ENCODE measurements at places on chromosomes 12 and 14. TPM values are rescaled to one million over a fixed set of nuclear protein-coding genes. Genes with fewer than 3 reads are reported as not detected.

DNA sequence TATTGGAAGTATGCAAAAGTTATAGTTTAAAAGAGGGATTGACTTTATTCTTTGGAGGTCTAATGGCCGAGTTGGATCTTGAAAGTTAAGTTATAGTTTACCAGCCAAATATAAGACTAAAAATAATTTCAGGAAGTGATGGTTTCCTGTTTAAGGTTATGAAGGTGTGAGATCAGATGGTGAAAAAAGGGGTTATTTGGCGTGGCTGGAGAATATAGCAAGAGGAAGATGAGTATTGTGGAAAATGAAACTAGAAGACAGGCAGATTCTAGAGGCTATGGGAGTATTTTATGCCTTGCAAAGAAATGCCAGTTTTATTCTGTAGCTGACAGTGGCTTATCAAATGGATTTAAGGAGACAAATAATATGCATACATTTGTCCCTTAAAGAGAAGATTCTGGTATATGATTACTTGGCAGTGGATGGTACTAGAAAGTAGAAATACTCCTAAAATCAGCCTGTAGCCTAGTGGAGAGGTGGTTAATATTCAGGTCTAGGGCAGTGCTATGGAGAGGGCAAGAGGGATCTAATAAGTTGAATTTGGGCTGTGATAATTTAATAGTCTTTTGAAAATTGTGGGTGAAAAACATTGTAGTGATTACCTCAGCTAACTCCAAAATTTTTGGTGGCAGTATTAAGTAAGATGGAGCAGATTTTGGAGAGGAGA lies 1091.8 kb upstream of the ATXN7L3B start:
- no peaks in the 10 kb centered on the region for H3K36me3 ChIP-seq
- no peak overlapping the region for H3K27ac ChIP-seq
- H3K4me3 ChIP-seq: no peak overlapping the region

- H3K27ac ChIP-seq: no peak overlapping the region
- H3K27me3 ChIP-seq: peaks cover 25% of the 10 kb centered on the region
- DNase-seq: no peak
- H3K36me3 ChIP-seq: no peaks in the 10 kb centered on the region
- no peaks in the 10 kb centered on the region for H3K4me1 ChIP-seq
Observed at GRCh38 chr12:124125203-124125871, 152.3 kb downstream of the ZNF664 start.

Gene SYNDIG1L
- 0.11 TPM for total RNA-seq

Gene B4GALNT1
- 4.7 TPM for total RNA-seq

DNA sequence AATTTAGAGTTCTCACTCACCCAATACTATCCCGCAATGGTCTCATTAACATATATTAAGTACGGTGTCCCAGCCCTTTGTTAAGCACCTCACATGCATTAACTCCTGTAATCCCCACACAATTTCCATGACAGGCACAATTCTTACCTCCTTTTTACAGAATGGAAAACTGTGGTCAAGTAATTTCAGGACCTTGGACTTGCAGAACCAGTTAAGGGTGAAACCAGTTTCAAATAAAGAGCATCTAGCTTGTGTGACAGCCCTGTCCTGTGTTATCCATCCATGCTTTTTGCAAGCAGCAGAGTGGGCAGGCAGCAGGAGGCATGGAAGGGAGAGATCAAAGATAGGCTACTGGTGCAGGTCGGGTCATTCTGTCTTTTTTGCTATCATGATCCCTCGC lies 470.8 kb downstream of the NELL2 start:
- H3K4me1 ChIP-seq: no peaks in the 10 kb centered on the region
- no peak for DNase-seq
- H3K4me3 ChIP-seq: no peak overlapping the region
- no peaks in the 10 kb centered on the region for H3K36me3 ChIP-seq
- no peak overlapping the region for H3K27ac ChIP-seq

Gene STK38L
- 75.4 TPM for total RNA-seq

Gene SPIC
- total RNA-seq: not detected

Gene TCTN2
- total RNA-seq: 3.9 TPM

GRCh38 chr12:105561546-105562198 lies 231.2 kb downstream of the C12orf75 start:
- peaks cover 11% of the 10 kb centered on the region for H3K4me1 ChIP-seq
- no peaks in the 10 kb centered on the region for H3K36me3 ChIP-seq
- no peak for DNase-seq
- peak overlapping the region; percentile 33 for H3K27ac ChIP-seq
- no peaks in the 10 kb centered on the region for H3K27me3 ChIP-seq

Gene PYGL
- total RNA-seq: 5.8 TPM

GRCh38 chr14:20692116-20692751 lies 3.7 kb downstream of the ANG start:
- H3K4me1 ChIP-seq: peaks cover 7% of the 10 kb centered on the region
- H3K36me3 ChIP-seq: no peaks in the 10 kb centered on the region
- no peak for DNase-seq

- H3K27me3 ChIP-seq: no peaks in the 10 kb centered on the region
- DNase-seq: no peak
- peaks cover 24% of the 10 kb centered on the region for H3K36me3 ChIP-seq
- peak overlapping the region; percentile 88 for H3K27ac ChIP-seq
- H3K4me1 ChIP-seq: peaks cover 26% of the 10 kb centered on the region
- peak overlapping the region; percentile 82 for H3K4me3 ChIP-seq
Observed at GRCh38 chr14:75001899-75002298, 822 bp upstream of the EIF2B2 start.

DNA sequence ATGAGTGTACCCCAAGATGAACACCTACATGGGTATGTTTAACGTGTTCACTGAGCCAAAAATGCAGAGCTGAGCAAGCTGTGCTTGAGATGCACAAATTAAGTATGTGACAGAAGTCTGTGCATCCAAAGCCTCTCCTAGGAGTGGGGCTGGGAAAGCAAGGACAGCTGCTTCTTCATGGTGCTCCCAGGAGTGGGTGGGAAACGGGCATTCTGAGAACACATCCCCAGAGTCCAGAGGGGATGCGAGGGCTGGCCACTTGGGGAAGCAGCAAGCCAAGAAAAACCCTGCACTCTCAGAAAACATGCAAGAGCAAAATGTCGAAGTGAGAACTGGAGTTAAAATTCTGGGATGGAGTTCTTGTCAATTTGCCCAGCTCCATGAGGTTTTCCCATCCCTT lies 414.3 kb downstream of the BCAT1 start:
- H3K27me3 ChIP-seq: no peaks in the 10 kb centered on the region
- DNase-seq: peak; percentile 48
- no peaks in the 10 kb centered on the region for H3K36me3 ChIP-seq
- H3K4me1 ChIP-seq: peaks cover 31% of the 10 kb centered on the region
- H3K27ac ChIP-seq: peak overlapping the region; percentile 75

Gene SLC10A1
- total RNA-seq: not detected

Gene BCL11B
- total RNA-seq: 0.11 TPM

DNA sequence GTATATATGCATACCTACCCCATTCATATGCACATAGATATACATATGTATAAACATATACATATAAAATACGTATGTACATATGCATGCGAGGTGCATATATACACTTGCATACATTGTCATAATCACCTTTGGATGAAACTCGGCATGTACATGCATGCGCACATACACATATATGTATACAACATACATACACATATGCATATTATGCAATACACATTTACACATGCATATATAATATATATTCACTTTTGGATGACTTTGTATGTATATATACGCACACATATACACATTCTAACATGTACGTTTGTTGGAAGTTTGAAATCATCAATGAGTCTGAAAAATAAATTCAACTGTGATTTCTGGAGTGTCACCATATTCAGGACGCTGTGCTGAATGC lies 401.6 kb upstream of the TBX3 start:
- H3K4me3 ChIP-seq: no peak overlapping the region
- no peaks in the 10 kb centered on the region for H3K4me1 ChIP-seq
- H3K36me3 ChIP-seq: no peaks in the 10 kb centered on the region
- DNase-seq: no peak
- no peak overlapping the region for H3K27ac ChIP-seq
- peaks cover 7% of the 10 kb centered on the region for H3K27me3 ChIP-seq

Gene SLC38A1
- total RNA-seq: 134 TPM

DNA sequence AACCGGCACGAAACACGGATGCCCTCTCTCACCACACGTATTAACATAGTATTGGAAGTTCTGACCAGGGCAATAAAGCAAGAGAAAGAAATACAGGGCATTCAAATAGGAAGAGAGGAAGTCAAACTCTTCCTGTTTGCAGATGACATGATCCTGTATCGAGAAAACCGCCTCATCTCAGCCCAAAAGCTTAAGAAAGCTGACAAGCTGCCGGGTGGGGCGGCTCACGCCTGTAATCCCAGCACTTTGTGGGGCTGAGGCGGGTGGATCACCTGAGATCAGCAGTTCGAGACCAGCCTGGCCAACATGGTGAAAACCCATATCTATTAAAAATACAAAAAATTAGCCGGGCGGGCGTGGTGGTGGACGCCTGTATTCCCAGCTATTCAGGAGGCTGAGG lies 17.7 kb downstream of the OR6S1 start:
- no peaks in the 10 kb centered on the region for H3K36me3 ChIP-seq
- peaks cover 28% of the 10 kb centered on the region for H3K4me1 ChIP-seq
- H3K27ac ChIP-seq: no peak overlapping the region

Gene SLC17A8
- total RNA-seq: not detected

DNA sequence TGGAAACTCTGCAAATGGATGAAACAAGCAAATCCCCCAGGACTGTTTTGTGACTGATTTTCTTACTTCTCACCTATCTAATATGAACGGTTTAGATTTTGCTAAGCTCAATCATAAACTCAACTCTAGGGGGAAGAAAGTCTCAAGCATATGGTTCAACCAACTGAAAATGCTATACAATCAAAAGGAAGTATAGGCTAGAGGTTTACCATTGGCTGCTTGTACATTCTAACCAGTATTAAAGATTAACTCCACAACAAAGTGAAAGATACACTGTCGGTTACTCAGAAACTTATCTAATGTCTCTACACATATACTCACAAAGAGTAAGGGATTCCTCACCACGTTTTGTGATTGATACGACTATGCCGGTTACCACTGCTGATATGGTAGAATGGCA lies 281.8 kb upstream of the SOX5 start:
- no peak overlapping the region for H3K27ac ChIP-seq
- H3K36me3 ChIP-seq: no peaks in the 10 kb centered on the region
- no peak for DNase-seq
- H3K27me3 ChIP-seq: no peaks in the 10 kb centered on the region
- no peaks in the 10 kb centered on the region for H3K4me1 ChIP-seq

Data from left ventricle myocardium inferior (tissue), 1 donor.